ENCODE measurements at places on chromosomes 12 and 14.

DNA sequence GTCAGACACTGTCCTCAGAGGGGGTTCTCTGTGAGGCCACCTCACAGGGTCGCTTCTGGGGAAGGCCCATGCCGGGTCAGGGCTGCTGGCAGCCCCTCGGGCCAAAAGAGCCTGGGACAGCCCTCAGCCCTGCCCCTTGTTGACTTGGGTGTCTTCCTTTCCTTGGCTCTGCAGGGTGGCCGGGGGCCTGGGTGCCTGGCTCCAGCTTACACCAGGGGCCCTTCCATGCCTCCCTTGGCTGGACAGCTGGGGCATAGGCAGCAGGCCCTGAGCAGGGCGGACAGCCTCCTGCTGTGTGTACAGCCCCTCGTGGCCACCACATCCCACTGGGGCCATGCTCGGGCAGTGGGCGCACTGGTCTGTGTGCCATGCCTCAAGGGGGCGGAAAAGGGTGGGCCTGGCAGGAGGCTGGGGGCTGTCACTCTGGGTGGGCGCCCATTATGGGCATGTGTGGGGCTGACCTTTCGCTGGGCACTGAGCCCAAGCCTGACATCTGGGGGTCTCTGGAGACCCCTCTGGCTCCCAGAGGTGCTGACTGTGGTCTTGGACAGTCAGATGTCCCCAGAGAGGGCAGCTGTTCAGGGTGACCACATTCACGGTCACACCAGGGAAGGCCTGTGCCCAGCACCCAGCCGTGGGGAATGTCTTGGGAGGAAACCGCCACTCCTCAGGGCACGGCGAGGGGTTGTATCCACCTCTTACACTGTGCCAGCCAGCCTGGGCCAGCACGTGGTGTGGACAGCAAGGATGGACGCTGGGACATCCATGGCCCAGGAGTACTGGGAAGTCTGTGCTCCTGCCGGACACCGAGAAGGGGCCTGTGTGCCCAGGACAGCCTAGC, 313.3 kb downstream of the TMEM121 start:
- DNase-seq: no peak

DNA sequence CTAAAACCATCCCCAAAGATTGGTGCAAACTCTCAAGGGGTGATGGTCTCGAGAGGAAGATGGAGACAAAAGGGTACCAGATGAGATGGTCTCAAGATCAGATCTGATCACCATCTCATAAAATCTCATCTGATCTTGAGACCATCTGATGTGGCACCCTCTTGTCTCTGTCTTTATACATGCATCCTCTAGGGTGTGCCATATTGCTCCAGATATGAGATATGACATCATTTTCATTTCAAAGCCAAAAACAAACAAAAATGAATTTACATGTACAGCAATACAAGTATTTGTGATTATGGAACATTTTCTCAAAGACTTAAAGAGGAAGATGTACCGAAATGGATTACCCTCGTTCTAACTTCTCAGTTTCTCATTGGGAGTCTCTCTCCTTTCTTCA, 787.2 kb downstream of the GALC start:
- DNase-seq: no peak

DNA sequence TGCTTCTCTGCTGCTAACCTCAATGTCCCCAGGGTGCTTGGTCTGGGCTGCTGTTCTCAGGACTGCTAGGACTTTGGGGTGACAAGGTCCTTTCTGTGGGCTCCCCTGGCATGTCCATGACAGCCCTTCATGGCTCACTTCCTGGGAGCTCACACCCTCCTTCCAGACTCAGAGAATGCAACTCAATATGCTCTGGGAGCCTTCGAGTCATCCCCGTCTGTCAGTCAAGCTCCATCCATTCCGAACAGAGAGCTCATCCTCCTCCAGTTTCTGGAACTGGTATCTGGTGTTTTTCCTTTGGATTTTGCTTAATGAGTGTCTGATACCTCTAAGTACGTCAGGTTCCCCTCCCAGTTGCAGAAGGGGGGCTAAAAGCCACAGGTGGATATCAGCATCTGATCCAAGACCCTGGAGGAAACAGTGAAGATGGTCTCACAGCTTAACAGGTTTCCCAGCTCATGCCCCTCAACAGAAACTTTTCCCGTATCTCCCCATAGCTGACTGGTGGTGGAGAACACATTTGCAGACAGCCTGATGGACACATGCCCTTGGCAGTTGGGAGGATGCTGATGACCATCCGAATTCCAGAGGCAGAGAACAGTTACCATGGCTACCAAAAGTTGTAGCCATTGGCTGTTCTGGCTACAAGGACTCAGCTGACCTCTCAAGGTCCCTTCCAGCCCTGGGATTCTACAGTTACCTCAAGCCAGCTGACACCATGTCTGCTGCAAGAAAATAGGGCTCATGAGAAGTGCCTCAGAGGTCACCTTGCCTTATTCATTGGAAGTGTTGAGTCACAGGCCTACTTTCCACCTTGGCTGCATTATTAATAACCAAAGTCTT, 9.5 kb upstream of the RAB35 start:
- no peak for DNase-seq

GRCh38 chr12:66979251-66979650, 289.9 kb upstream of the CAND1 start:
- DNase-seq: no peak

- DNase-seq: no peak
Observed at GRCh38 chr14:77206261-77206824, 24.7 kb downstream of the TMEM63C start.

- no peak for DNase-seq
Observed at GRCh38 chr14:51668870-51669269, 17.2 kb downstream of the FRMD6 start.

- DNase-seq: no peak
Observed at GRCh38 chr12:97805146-97805545, 342.5 kb downstream of the RMST start.

- no peak for DNase-seq
Observed at GRCh38 chr14:95623195-95623594, 63.0 kb upstream of the TCL1B start.

- DNase-seq: peak; percentile 52
Observed at GRCh38 chr12:4604684-4605193, 42.7 kb downstream of the DYRK4 start.

GRCh38 chr12:92459850-92460249, 242.9 kb upstream of the PLEKHG7 start:
- no peak for DNase-seq

- DNase-seq: no peak
Observed at GRCh38 chr14:73069585-73069984, 11.3 kb downstream of the RBM25 start.

GRCh38 chr14:66038212-66038611, 448.0 kb upstream of the CCDC196 start:
- DNase-seq: no peak

GRCh38 chr14:55125403-55125802, 3.6 kb upstream of the LGALS3 start:
- no peak for DNase-seq

DNA sequence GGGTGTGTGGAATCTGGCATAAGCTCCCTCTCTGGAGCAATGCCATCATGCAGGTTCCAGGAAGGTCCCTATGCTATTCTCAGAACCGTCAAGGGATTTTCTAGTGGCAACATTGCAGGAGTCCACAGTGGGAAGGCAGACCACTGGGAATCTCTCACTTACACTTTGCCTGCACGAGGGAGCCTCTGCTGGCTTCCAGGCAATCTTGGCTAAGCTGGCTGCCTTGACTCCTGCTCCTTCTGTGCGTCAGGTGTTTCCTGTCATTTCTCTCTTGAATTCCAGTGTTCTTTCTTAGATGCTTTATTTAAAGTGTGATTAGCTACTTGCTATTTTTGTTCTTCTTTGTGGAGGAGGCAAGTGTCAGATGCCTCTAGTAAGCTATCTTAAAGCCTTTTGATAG, 414.0 kb upstream of the ATP2B1 start:
- no peak for DNase-seq

DNA sequence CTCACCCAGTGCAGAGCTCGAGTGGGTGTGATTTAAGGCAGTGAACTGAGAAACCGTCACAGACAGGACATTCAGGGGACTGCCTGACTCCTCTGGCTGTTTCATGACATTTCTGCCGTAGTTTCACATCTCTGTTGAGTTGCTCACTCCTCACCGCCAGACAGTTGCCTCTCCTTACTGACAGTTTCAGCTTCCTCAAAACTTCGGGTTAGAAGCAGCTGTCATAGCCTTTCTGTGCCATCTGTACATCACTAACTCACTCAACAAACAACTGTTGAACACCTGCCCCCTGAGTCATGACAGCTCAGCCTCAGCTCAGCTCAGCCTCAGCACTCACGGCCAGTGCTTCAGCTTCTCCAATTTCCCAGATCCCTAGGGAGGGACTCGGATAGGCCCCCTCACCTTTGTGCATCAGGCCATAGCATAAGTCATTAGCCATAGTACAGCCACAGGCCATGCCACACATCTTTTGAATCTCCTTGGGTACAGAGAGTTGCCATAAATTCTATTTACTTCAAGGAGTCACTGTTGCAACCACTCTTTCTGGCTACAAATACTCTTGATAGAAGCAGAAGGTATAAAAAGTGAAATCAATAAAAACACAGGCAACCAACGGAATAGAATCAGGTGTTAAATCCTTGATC, 6.2 kb upstream of the SLC15A4 start:
- no peak for DNase-seq

GRCh38 chr14:53409289-53409688, 256.2 kb upstream of the DDHD1 start:
- DNase-seq: no peak

- no peak for DNase-seq
Observed at GRCh38 chr12:131818821-131819585, 9.2 kb upstream of the MMP17 start.

- DNase-seq: no peak
Observed at GRCh38 chr14:32480337-32480736, 151.2 kb downstream of the AKAP6 start.

GRCh38 chr12:70482764-70483163, 116.7 kb downstream of the KCNMB4 start:
- no peak for DNase-seq

DNA sequence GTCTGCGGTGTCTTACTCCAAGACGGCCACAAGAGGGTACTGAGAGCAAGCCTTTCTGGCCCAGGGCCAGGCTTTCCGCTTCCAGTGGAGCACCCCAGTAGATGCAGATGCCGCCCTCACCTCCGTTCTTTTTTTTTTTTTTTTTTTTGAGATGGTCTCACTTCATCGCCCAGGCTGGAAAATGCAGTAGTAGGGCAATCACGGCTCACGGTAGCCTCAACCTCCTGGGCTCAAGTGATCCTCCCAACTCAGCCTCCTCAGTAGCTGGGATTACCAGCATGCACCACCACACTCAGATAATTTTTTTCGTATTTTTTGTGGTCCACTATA, 5.6 kb upstream of the LBHD2 start:
- no peak for DNase-seq

- no peak for DNase-seq
Observed at GRCh38 chr12:12999959-13000615, at the start of gene HEBP1. TSS of gene HEBP1 (minus strand) at chr12:13000265. CDS start at chr12:13000114, 151 bp downstream.

- DNase-seq: no peak
Observed at GRCh38 chr12:262817-263216, at the start of gene SLC6A13. TSS of gene SLC6A13 (minus strand) at chr12:262836. CDS start at chr12:260052, 2,784 bp downstream.

- DNase-seq: no peak
Observed at GRCh38 chr14:52808101-52808500, 16.7 kb upstream of the GNPNAT1 start.

GRCh38 chr12:77435446-77436091, 370.2 kb upstream of the E2F7 start:
- no peak for DNase-seq

- DNase-seq: no peak
Observed at GRCh38 chr14:105919458-105920150, 393.2 kb downstream of the TMEM121 start.

DNA sequence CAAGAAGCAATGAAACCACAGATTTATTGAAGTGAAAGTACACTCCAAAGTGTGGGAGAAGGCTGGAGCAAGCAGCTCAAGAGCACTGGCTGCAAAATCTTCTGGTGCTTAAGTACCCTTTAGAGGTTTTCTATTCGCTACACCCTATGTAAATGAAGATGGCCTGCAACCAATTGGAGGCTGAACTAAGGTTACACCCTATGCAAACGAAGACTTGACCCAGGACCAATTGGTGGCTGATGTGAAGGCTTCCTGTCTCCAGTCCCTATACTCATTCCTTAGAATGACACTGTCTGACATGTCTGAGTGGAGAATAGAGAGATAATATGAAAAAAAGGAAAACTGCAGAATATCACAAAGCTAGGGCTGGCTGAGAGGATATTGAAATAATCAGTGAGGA, 57.2 kb downstream of the ALG10B start:
- no peak for DNase-seq

DNA sequence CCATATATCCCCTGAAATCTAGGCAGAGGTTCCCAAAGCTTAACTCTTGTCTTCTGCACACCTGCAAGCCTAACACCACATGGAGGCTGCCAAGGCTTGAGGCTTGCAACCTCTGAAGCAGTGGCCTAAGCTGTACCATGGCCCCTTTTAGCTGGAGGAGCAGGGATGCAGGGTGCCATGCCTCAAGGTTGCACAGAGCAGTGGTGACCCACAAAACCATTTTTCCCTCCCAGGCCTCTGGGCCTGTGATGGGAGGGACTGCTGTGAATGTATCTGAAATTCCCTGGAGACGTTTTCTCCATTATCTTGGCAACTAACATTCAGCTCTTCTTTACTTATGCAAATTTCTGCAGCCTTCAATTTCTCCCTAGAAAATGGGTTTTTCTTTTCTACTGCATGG, 210.0 kb upstream of the KITLG start:
- no peak for DNase-seq

- DNase-seq: no peak
Observed at GRCh38 chr12:12070674-12071656, at the start of gene BCL2L14. TSS of gene BCL2L14 (plus strand) at chr12:12070939. CDS start at chr12:12079306, 8,367 bp downstream.

DNA sequence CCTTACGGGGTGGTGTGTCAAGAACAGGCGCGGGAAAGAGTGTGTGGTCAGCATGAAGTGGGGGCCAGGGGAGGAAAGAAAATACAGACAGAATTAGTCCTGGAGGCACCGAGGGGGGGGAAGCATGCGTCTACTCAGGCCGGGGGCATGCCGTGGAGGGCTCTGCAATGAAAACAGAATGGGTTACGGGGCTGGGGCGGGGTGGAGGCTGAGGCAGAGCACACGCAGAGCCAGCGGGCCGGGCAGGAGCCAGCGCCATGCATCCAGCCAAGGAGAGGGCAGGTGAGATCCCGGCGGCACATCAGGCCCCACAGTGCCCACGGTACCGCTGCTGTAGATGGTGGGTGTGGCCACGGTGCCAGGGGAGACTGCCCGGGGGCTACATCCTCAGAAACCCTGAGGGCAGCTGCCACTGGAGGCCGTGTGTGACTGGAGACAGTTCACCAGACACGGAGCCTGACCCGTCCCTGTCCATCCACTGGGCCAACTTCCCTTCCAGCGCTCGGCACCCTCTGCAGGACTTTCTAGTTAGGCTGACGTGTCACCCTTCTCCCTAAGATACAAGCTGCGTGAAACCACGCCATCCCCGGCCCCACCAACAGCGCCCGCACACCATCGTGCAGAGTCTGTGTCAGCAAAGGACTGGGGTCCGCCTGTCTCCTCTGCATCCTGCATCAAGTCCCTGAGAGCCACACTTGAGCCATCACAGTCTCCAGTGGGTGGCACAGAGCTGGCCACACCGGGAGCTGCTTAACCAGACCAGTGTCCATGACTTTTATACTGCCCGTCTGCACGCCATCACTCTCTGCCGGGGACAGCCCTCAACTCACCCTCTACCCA, 87.4 kb downstream of the PIWIL1 start:
- no peak for DNase-seq
